ENCODE measurements at places on chromosomes 5 and 9.

DNA sequence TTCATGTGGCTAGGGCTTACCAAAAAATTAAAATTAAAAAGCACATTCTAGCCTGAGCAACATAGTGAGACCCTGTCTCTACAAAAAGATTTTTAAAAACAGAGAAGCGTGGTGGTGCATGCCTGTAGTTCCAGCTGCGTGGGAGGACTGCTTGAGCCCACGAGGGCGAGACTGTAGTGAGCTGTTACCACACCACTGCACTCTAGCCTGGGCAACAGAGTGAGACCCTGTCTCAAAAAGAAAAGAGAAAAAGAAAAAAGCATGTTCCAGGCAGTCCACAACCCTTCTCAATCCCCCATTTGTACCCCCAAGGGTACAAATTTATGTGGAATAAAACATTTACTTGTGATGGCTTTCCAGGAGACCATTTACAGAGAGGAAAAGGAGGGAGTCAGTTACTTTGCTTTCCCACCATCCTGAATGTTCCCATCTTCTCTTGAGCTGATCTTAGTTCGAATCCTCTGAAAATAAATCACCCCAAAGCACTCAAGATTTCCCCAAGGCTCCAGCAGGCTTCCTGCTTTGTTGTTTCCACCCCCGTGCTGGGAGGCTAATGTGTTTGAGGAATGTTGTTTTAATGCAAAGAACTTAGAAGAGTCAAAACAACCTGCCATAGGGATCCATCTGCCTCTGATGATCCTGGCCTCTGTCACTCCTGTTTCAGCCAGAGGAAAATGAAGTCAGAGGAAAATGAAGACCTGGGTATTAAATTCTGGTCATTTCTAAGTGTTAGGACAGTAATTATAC is 384.7 kb downstream of the BNC2 start:
- no peak for DNase-seq

GRCh38 chr5:94431696-94432095 is 186.7 kb downstream of the KIAA0825 start:
- no peak for DNase-seq

- no peak for DNase-seq
Measured at GRCh38 chr5:150376799-150377771, 19.6 kb downstream of the TCOF1 start.

DNA sequence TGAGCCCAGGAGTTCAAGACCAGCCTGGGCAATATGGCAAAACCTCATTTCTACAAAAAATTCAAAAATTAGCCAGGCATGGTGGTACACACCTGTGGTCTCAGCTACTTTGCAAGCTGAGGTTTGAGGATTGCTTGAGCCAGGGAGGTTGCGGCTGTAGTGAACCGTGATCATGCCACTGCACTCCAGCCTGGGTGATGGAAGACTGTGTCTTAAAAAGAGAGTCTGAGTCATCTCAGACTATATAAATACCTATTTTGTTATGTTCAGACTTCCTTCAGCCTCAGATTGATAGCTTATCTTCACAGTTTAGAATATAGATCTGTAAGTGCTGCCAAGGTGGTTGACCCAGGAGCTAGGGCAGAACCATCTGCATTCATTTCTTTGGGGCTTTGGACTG is 1.6 kb upstream of the PAIP2 start:
- DNase-seq: no peak

DNA sequence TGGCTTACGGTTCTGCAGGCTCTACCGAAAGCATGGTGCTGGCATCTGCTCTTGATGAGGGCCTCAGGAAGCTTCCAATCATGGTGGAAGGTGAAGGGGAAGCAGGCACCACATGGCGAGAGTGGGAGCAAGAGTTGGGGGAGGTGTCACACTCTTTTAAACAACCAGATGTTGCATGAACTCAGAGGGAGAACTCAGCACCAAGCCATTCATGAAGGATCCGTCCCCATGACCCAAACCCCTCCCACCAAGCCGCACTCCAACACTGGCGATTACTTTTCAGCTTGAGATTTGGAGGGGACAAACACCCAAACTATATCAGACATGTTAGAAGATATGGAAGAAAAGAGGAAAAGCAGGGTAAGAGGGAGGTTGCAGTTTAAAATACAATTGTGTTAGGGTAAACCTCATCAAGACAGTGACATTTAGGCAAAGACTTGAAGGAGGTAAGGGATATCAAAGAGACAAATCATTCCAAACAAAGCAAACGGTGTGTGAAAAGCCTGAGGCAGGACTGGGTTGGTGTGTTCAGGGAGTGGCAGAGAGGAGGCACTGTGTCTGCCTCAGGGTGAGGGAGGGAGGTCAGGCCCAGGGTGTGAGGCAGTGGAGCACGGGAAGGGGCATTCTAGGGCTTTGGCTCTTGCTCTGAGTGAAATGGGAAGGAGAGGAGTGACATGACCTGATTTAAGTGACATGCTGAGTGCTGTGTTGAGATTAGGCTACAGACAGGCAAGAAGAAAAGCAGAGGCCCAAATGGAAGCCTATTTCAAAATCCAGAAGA is 80.9 kb downstream of the SREK1 start:
- no peak for DNase-seq

DNA sequence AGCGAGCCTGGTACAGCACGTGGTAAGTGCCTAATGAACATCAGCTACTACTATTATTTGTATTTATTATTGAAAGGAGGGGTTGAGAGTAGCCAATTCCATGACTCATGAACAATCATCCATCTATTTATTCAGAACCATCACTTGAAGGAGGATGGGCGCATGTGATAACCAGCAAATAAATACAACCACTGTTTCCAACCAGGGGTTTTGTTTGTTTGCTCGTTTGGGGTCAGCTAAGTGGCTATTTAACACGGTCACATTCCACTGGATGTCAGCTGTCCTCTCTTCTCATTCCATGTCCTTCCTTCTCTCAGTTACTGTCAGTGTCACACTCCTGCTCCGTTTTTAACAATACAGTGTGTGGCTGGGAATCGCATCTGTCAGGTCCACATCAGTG is 8.6 kb downstream of the RAPGEF1 start:
- DNase-seq: no peak

DNA sequence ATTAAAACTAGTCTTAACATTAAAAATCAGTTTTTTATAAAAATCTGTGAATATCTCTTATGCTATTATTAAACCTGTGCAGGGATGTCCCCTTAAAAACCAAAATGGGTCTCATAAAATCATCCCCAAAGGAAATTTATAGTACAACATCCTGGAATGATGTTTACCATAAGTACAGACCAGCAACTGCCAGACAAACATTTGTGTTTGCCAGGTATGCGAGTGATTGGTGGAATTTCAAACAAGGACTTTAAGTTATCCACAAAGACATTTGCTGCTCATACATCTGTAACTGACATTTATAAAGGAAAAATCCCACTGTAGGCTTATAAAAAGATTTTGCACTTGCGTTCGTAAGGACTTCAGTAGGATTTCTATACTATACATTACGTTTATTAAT is 1375.4 kb upstream of the WWC1 start:
- no peak for DNase-seq

DNA sequence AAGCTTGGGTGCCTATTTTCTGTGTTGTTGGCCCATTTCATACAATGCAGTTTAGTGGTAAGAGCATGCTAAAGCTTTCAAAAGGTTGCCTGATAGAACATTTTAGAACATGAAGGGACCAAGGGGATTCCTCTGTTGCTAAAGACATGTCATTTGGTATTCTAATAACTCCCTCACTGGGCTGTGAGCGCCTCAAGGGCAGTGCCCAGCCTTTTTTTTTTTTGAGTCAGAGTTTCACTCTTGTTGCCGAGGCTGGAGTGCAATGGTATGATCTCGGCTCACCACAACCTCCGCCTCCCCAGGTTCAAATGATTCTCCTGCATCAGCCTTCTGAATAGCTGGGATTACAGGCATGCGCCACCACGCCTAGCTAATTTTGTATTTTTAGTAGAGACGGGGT is 77.1 kb downstream of the PCSK5 start:
- DNase-seq: no peak

DNA sequence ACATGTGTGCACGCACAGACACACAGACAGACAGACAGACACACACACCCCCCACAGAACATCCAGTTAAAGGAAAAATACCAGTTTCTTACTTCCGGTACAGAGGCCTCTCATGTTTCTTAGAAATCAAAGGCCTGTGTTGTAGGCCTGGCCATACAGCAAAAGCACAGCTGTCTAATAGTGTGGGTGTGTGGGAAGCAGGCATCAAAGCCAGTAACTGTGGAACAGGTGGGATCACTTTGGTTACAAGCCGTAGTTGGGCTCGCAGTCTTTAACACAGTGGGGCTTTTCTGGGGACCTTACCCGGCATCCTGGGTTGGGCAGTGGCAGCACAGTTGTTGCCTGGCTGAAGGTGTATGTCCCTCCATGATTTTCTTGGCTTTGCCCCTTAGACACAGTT is 55.2 kb downstream of the FBXL7 start:
- DNase-seq: no peak

DNA sequence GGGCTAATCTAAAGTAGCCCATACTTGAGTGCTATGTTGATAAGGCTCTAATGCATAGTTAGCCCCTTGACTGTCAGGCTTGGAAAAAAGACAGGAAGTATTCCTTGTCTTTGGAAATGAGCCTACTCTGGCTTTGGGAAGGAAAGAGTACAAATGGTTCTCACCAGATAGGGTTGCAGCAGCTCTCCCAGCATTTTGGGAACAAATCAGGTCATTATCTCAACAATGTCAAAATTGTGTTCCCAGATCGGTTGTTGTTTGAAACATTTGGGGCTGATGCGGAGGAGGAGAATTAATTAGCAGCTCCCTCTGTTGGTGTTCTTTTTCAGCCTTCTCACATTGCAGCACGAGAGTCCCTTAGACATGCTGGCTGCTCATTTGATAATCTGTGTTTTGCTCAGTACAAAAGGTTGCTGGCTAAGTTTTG is 294.7 kb upstream of the DMRT1 start:
- DNase-seq: no peak

DNA sequence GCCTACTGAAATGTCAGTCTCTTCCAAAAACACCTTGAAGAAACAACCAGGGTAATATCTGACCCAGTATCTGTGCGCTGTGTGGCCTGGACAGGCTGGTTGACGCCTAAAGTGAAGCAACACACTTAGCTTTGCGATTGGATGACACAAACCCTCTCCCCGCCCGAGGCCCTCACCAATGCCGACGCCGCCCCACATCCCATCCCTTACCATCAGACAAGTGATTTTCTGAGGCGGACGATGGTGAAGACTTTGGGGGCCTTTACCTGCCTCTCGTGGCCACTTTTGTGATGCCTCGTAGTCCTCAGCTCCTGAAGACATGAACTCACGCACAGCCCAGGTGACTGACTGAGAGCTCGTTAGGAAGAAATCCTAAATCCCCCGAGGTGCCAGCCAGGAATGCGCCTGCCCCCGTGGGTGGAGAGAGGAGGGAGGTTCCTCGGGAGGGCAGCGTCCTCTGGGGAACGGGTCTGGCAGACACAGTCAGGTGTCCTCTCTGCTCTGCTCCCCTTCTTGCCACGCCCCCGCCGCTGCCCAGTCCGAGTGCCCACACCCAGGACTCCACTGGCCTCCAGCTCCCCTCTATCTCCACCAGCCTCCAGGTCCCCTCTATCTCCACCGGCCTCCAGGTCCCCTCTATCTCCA is 31.0 kb upstream of the RXRA start:
- no peak for DNase-seq

DNA sequence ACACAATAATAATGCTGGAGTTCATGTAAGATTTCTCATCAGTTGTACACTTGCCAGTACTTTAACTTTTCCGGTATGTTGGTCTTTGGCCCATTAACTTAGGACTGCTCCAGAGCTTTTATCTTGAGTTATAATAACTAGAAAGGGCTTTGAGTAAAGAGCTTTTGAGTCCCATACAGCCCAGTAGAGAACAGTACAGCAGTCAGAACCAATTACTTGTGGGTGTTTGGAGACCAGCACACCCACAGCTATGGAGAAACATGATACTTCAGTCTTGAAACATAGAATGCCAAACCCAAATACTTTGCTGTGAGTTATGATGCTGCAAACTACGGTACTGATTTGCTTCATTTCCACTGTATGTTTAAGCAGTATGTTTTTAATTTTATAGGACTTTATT is 374.3 kb downstream of the CCDC171 start:
- no peak for DNase-seq

- no peak for DNase-seq
Measured at GRCh38 chr5:146040527-146040926, 64.8 kb downstream of the PLAC8L1 start.

DNA sequence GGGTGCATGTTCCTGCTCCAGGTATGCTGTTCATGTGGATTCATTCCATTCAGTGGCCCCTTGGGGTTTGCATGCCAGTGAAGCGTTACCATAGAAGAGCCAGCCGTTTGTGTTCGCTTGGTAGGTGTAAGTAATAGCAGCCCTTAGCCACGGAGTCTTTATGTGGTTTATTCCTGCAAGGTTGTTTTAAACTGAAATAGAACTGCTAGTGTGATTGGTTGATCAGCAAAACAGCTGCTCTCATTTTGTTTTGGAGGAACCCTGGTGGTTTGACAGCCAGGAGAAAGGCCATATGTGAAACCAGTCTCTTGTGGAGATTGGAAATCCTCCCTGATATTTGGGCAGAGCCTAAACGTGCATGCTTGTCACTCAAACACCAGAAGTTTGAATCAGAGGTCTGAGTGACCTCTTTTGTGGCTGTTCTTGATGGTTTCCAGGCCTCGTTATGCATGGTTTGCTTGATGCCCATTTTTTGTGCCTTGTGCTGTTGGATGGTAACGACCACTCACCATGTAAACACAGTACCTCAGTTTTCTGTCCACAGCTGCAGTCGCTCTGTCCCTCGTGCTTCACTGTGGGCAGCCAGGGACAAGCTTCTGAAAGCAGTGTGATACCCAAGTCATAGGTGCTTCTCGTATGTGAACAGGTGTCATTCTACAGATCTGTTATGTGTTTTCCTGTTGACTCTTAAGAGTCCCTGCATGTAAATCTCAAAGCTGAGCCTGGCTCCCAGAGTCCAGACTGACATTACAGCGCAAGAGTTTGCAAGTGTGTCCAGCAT is 58.3 kb upstream of the NXNL2 start:
- no peak for DNase-seq

- no peak for DNase-seq
Measured at GRCh38 chr5:127878174-127878750, 175.1 kb downstream of the CCDC192 start.

GRCh38 chr9:91221332-91221731 is 140.4 kb downstream of the AUH start:
- DNase-seq: no peak

GRCh38 chr5:140292212-140293036 is 10.5 kb downstream of the PFDN1 start:
- no peak for DNase-seq

DNA sequence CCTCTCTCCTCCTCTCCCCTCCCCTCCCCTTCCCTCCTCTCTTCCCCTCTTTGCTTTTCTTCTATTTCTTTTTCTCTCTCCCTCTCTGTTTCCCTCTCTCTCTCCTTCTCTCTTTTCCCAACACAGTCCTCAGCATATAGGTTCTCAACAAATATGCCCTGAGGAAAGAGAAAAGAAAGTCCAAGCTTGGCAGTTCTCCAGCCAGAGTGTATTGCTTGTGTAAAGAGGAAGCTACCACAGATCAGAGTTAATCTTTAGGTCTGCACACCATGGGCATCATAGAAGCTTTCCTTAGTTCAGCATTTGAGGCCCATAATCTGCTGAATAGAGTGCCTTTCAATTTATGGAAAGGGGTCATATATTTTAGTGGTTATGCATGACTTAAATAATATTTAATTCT is 382.8 kb upstream of the WWC1 start:
- DNase-seq: peak; percentile 44

- no peak for DNase-seq
Measured at GRCh38 chr5:180332861-180333260, 20.3 kb downstream of the GFPT2 start.

GRCh38 chr9:108813951-108814601 is 41.7 kb downstream of the ACTL7B start:
- DNase-seq: no peak
